ENCODE measurements at places on chromosomes 2 and 18.

DNA sequence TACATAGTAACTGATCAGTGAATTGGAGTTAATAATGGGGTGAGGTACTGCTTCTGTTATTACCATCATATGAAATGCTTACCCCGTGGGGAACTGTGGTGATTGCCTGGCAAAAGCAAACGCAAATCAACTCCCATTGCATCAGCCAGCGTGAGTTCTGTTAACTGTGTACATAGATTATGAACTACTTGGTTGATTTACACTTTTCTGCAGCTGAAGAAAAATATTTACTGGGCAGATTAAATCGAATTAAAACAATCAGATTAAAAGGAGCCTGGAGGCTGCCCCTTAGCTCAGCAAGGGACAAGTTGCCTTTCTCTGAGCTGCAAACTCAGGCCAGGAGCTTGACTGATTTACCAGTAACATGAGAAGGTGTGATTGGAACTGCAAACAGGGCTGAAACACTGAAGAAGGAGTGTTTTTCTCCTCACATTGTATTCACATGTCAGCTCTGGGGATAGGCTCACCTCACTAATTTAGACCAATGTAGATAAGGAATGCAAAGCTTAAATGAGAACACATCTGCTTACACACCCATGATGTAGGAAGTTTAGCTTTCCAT, 220.1 kb downstream of the OSR1 start:
- no peak for DNase-seq

DNA sequence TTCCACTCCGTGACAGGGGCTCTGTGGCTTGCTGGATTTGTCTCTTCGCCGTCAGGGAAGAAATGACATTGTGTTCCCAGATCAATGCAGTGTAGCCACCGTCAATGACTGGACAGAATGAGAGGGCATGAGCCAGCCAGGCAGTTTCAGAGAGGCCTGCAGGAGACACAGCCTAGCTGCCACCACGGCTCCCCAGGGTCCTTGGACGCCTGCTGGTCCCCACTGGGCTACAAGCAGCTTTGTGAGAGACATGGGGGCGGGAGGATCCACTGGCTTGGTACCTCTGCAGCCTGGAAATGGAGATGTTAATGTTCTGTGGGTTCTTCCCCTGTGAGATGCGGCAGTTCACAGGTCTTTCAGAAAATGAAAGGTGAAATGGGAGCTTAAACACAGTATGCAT, 12.1 kb upstream of the AMER3 start:
- no peak for DNase-seq

DNA sequence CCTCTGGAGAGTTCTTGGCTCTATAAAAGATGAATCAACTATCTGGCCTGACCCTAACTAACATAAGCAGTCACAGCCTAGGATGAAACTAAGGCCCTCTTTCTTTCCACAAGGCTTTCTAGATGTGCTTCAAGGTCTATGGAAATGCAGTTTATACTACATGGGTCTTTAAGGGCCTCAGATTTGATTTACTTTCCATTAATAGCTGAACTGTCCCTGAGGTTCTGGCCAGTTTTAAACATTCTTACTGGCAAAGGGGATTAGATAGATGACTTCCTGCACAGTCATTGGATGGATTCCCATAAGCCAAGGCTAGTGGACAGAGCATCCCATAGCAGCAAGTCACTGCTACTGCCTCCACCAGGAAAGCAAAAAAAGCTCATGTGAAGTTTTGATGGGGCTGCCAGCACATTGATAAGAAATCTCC, 38.1 kb upstream of the LCLAT1 start:
- DNase-seq = no peak

GRCh38 chr18:50111398-50111797, 83.5 kb downstream of the MYO5B start:
- no peak for DNase-seq

DNA sequence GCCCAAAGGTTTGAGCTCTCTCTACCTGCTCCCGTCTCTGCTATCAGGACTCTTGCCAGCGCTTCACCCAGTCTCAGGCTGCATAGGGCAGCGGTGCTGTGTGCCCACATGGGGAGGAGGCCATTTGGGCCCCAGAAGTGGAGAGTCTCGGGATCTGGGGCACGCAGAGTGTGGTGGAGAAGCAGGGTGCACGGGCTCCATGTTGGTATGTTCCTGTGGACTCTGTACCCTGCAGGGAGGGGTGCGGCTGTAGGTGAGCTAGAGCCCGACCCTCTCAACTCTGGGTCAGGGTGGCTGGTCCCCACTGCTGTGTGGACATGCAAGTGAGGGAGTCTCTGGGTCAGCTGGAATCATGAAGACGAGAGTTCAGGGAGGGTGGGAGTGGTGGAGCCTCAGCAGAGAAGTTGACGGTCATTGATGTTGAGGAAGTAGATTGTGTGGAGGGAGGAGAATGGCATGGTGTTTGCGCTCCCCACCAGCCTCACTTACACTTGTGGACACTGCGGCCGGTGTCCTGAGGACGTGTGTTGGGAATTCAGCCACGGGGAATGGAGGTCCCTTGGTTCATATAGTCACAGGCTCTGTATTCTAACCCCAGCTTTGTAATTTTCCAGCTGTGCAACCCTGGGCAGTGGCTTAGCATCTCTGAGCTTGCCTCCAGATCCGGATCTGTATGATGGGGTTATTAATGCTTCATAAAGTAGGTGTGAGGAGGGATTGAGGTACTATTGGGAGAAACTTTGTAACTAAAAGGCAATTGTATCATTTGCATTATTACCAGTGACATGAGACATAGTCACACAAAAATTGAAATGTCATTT, 840 bp upstream of the PSD4 start:
- DNase-seq = no peak

- peak; percentile 68 for DNase-seq
These were observed 97.0 kb upstream of the SLC35G4 start for GRCh38 chr18:11512096-11513025.

GRCh38 chr18:34911661-34912384, 129.4 kb upstream of the MAPRE2 start:
- peak; percentile 95 for DNase-seq

DNA sequence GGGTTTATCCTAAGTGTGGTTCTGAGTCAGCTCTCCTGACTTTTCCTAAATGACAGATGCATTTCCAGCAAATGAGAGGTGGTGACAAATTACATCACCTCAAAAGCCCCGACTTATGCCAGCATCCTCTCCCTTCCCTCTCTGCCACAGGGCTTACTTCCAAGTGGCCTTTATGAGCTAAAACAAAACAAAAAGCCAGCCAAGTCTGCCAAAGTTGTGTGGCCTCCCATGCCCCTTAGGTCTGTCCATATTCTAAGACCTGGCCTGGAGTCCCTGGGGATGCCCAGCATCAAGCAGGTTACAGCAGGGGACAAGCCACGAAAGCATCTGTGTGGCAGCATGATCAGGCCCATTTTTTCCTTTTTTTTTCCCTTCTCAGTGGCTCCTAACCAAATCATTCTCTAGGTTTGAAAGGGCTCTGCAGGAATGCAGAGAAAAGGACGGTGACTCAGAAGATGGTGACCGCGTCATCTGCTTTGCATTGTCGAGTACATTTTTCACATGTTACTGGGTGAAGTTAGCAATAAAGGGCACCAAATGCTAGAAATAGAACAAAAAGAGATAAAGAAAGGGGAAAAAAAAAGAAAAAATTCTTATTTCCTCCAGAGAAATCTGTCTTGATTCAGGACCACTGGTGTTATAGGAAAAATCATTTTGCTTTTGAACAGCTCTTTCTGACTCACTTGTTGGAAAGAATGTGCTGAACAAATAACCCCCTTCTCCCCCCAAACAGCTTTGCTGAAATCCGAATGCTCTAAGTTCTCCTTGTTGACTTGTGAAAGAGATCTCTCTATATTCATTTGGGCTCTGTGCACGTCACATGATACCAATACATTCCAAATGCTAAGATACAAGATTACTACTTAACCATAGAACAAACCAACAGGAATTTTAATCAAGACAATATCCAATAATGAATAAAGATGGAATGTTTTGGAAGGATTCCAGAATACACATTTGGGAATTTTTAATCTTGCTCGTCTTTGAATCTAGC, 178.7 kb downstream of the EN1 start:
- peak; percentile 13 for DNase-seq

- no peak for DNase-seq
These were observed 508.9 kb upstream of the POU3F3 start for GRCh38 chr2:104344985-104345384.

DNA sequence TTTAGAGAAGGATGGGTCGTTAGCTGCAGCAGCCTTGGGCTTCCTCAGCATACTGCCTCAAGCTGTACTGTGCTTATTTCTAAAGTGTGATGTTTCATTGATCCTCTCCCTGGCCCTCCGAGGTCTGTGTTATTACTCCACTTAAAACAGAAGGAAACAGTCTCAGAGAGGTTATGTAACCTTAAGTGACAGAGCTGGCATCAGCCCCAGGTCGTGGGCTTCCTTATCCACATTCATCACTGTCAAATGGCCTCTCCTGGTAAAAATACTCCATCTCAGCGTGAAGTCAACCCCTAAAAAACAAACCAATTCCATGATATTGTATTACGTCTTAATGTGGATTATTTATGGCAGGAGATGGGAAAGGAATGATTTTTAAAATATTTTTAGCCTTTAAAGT, 153.3 kb upstream of the NOSTRIN start:
- no peak for DNase-seq

- DNase-seq = no peak
These were observed 258.9 kb upstream of the CXCR4 start for GRCh38 chr2:136376798-136377211.

DNA sequence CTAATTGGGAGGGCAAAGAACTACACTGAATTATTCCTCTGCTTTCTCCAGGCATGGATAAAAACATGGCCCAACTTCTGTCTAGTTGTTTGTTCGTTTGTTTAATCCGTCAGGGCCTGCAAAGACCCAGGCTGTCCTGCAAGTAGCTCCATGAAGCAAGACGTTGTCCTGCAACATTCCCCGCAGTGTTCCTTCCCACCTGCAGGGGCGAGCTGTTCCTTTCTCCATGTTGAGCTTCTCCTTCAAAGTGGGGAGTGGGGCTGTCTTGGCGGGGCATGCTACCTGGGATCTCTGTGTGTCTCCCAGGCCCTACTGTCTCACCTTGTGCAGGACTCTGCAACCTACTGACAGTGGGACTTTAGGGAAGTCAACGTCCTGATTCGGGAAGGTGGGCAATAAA, 264.0 kb upstream of the SMIM21 start:
- DNase-seq = no peak

- no peak for DNase-seq
These were observed 23.3 kb downstream of the C2orf74 start for GRCh38 chr2:61185231-61185728.

GRCh38 chr2:234686088-234686890, 189.4 kb upstream of the ARL4C start:
- DNase-seq = peak; percentile 50

- no peak for DNase-seq
These were observed 196.5 kb downstream of the SATB2 start for GRCh38 chr2:199261239-199261638.

GRCh38 chr2:151278487-151278886, 11.0 kb downstream of the NMI start:
- DNase-seq = no peak

GRCh38 chr2:152098496-152099366, at the start of gene CACNB4:
CACNB4 (minus strand) TSS chr2:152099044.
- DNase-seq = no peak

DNA sequence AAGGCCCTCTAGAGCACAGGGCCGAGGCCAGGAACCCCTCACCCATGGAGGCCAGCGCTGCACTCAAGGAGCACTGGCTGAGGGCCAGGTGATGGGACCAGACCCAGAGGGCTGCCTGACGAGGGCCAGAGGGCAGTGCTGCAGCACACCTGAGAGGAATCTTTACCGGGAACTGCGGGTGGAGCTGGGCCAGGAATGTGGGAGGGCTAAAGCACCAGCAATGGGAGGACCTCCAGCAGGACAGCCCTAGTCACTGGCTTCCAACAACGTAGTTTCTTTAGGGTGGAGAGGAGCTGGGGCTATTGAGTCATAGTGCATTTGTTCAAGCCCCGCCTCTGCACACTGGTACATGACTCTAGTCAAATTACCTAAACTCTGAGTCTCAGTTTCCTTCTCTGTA, 143.4 kb downstream of the TMEM17 start:
- DNase-seq = no peak

GRCh38 chr2:5824126-5824525, 131.9 kb downstream of the SOX11 start:
- no peak for DNase-seq

DNA sequence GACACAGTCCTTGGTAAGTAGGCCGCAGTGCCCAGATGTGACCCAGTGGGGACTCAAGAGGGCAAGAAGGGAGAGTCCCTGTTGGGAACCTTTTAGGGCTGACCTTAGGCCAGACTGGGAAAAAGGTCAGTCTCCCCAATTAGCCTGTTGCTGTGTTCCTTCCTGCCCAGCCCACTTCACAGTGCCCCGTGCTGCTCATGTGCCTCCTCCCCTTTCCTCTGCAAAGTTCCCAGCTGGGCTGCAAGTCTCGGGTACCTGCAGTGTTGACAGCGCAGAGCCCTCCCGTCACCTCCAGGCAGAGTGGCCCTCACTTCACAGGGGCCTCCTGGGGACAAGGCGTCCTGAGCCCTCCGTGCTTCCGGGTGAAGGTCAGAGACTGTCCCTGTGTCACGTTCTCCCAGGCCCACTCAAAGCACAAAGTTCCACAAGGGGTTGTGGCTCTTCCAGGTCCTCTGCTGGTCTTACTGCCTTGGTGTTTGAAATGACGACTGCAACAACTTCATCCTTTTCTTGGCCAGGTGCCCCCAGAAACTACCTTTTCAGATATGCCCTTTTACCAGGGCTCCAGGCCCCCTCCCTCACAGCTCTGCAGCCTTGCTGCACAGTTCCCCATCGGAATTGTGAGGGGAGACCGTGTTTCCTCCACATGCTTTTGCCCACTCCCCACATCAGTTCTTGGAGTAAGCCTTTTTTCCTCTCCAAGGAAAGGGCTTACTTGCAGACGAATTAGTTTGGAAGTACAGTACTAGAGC, 225.8 kb downstream of the ALPK2 start:
- peak; percentile 65 for DNase-seq

- DNase-seq = no peak
These were observed 434.7 kb upstream of the SETBP1 start for GRCh38 chr18:44246001-44246400.

DNA sequence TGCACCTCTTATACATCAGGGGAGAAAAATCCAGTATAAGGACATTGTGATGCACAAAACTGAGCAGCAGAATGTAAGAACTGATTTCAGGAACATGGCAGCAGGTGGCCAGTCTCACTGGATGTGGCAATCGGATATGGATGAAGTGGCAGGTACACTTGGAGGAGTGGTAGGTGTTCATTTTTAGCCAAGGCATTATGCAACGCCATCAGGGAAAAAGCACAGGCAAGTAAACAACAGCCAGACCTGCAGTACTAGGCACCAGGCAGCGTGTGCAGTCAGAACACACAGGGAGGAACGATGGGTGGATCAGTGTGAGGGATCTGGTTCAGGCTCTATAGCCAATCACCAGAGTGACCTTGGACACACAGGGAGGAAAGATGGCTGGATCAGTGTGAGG, 77.4 kb upstream of the GCFC2 start:
- DNase-seq = no peak

- no peak for DNase-seq
These were observed 202.4 kb downstream of the FHOD3 start for GRCh38 chr18:36499938-36500337.

GRCh38 chr18:35371412-35372195, 5.5 kb downstream of the ZNF396 start:
- no peak for DNase-seq

GRCh38 chr2:86219896-86220295, 20.6 kb downstream of the MRPL35 start:
- no peak for DNase-seq

Measured in HepG2 (cell line).